Cortex of kidney (tissue), 1 donor: ENCODE measurements at places on chromosomes 6 and 20.

DNA sequence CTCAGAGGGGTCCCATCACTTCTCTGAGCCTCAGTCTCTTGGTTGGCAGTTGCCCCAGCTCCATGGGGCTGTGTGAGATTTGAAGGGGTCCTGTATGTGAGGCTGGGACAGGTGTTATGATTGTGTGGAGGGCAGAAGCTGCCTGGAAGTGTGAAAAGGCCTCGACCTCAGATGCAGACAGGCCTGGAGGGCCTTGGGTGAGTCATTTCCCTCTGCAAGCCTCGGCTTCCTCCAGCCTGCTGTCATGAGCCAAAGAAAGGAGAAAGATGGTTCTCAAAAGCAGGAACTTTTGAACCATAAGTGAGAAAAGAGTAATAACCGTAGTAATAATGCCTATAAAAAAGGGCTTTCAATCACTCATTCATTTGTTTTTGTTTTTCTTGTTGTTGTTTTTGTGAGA lies 37.5 kb downstream of the SNAI1 start:
- DNase-seq = no peak

GRCh38 chr6:78530208-78530607 lies 337.1 kb upstream of the IRAK1BP1 start:
- DNase-seq = no peak

DNA sequence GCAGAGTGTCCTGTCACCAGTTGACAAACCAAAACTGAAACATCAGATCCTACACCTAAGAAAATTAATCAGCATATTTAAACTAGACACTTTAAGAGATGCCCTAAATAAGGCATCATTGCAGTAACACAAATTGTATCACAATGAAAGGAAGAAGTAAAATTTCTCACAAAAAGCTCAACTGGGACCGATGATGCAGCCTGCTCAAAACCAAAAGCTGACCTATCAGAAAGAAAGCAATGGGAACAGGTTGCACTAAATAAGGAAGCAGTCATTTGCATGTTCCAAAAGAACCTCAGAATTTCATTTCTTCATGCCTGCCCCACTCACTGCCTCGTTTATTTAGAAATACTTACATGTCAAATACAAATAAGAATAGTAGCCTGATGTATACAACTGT lies 12.1 kb downstream of the HIVEP2 start:
- no peak for DNase-seq

DNA sequence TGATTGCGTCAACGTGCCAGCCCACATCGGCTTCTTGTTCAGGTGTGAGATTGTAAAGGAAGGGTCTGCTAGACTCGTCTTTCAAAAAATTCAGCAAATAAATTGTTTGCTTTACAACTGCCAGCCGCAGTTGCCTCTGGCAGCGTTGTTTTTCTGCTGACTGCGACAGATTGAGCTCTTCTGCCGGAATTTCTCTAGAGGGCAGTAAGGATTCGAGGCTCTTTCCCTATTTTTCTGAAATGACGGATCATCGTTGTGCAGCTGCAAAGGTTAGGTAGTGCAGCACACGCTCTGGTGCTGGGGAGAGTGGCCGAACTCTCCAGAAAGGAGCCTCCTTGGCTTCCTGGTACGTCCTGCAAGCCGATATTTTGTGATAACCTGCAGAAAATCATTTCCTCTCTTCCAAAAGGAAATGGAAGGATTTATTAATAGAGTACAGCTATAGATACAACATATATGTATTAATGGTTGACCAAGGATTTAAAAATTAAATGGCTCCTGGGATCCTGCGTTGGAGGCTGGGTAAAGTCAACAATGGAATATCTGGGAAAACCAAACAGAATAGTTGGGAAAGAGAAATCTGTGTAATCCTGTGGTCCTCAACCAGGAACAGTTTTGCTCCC lies 121.9 kb upstream of the ZFP64 start:
- DNase-seq = no peak

GRCh38 chr20:19992996-19993908 lies 23.9 kb upstream of the NAA20 start:
- DNase-seq = no peak

- DNase-seq = no peak
Measured at GRCh38 chr6:81762132-81762531, 9.7 kb upstream of the TENT5A start.

DNA sequence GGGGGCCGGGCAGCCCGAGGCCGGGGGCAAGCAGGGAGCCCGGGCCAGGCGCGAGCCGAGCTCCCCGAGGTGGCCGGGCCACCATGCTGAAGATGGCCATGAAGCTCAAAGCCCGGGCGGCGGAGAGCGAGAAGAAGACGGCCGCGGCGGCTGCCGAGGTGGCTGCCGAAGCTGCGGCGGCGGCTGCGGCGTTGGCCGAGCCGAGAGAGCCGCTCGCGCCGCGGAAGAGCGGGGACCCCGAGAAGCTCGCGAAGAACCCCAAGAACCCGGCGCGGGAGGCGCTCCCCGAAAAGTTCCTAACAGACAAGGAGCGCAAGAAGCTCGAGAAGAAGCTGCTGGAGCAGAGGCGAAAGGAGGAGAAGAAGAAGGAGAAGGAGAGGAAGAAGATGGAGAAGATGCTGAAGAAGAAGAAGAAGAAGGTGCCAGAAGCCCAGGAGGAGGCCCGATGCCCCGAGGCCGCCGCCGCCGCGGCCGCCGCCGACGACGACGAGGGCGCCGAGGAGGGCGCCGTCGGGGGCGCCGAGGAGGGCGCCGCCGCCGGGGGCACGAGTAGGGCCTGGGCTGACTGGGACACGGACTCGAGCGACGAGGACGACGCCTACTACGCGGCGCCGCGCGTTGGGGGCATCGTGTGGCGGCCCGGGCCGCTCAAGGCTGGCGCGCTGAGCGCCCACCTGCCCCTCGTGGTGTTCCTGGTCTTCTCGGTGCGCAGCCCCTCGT lies 37.4 kb downstream of the GNAS start:
- DNase-seq = no peak

- DNase-seq = no peak
Measured at GRCh38 chr20:41408156-41408794, 41.7 kb upstream of the EMILIN3 start.

GRCh38 chr6:221531-222349 lies 70.5 kb upstream of the DUSP22 start:
- no peak for DNase-seq
